ENCODE measurements at places on chromosomes 7 and 10. TPM values are rescaled to one million over a fixed set of nuclear protein-coding genes. Genes with fewer than 3 reads are reported as not detected.

UCMA gene
- not detected for total RNA-seq

BTBD16 gene
- 5.0 TPM for total RNA-seq

COL1A2 gene
- not detected for total RNA-seq

AKR1D1 gene
- 37.0 TPM for total RNA-seq

- no peak for DNase-seq
Measured at GRCh38 chr7:155198901-155199845, 98.5 kb upstream of the INSIG1 start.

GRCh38 chr7:134888141-134888740 is 98.1 kb upstream of the AGBL3 start:
- DNase-seq = no peak

DNA sequence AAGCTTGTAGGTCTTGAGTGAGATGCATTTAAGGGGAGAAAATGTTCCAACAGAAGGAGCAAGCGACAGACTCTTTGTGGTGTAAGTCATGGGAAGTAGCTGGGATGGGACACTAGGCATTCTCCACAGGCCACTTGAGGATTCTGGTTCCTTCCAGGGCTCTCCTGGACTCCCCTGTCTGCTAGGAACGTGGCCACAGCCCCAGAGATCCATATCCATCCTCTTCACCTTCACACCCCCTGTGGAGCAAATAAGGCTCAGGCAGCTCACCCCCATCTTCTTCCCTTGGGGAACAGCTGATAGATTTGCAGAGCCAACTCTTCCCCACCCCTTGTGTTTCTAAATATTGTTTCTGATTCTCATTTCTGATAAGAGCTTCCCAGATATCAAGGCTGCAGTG is 482.6 kb upstream of the MKI67 start:
- DNase-seq = no peak

DNA sequence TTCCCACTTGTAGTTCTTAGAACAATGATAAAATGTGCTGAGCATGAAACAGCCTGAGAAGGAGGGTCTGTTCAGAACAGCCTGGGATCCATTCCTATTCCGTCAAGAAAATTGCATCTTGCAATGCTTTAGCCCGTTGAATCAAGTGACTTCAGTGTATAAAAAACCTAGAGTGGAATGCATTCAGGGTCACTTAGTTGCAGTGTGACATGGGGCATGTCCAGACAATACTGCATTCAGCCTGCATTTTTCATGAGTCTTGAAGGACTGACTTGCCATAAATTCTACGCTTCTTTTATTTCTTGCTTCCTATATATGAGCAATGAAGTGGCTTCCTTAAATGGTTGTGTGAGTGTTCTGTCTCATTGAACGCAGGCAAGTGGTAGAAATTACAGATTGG is 758.3 kb upstream of the COBL start:
- DNase-seq = no peak

DNA sequence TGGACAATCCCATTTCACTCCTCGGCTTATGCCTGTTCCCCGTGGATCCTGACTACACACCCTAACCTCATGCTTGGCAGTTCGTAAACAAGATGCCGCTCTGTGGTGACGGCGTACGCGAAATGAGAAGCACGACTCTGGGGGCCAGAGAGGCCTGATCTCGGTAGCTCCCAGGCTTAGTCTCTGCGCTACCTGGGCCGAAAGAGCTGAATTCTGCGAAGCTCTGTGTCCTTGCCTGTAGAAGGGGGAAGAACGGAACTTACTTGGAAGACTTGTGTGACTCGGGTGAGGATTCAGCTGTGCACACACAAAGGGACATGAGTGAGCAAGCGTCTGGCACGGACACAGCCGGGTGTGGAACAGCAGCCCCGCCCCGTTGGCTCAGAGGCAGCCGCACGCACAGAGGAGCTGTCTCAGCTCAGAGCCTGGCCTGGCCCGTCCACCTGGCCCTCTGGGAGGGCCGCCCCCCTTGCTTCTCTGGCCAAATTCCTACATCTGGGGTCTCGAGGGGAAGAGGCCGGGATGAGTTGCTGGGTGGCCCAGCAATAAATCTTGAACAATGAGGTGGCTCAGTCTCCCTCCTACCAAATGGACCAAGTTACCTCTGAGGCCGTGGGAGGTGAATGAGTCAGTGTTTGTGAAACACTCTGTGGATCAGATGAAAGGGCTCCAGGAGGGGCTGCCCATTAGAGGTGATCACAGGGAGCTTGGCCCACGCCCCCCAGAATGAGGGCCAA is 83.8 kb downstream of the PDGFA start:
- no peak for DNase-seq

- DNase-seq = no peak
Measured at GRCh38 chr7:1242256-1242605, 9.6 kb downstream of the UNCX start.

Data from HepG2 (cell line).